ENCODE measurements at places on chromosomes 6 and 20. TPM values are rescaled to one million over a fixed set of nuclear protein-coding genes. Genes with fewer than 3 reads are reported as not detected.

Gene APCDD1L
- 0.88 TPM for total RNA-seq

Gene FAM162B
- total RNA-seq, result not detected

Gene HLA-A
- 153 TPM for total RNA-seq

Gene CCN6
- not detected for total RNA-seq

Gene TXLNB
- total RNA-seq, result 0.18 TPM

Gene EFCAB8
- 0.60 TPM for total RNA-seq

Gene FAXC
- total RNA-seq, result 3.6 TPM

Gene PCED1A
- 18.7 TPM for total RNA-seq

DNA sequence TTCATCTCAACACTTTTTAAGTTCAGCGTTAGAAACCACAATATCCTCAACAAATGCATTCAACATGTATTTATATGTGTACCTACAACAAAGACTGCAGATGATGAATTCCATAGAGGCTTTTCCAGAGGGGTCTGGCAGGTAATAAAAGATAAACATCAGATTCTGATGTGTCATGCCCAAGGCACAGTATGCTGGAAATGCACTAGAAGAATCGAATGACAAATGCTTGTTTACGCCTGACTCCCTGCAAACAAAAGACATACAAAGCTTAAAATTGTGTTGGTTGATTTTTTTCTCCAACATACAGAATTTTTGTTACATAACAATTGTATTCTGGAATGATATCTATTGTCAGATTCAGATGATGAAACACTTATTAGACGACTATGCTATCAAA is at the start of gene LGSN:
TSS of gene LGSN (minus strand) at position 45 of the 400 bp plus-strand sequence. CDS start at position 5, 40 bp downstream.
- no peak within 1 kb of the TSS for H3K4me3 ChIP-seq
- peaks cover 2% of the 10 kb centered on the region for H3K27me3 ChIP-seq
- no peak for DNase-seq
- H3K4me1 ChIP-seq, result no peaks in the 10 kb centered on the region

GRCh38 chr6:64230530-64230929 is 594.9 kb downstream of the PHF3 start:
- no peak for DNase-seq
- no peaks in the 10 kb centered on the region for H3K4me1 ChIP-seq
- H3K4me3 ChIP-seq, result no peak overlapping the region
- H3K27ac ChIP-seq, result no peak overlapping the region
- H3K27me3 ChIP-seq, result no peaks in the 10 kb centered on the region

DNA sequence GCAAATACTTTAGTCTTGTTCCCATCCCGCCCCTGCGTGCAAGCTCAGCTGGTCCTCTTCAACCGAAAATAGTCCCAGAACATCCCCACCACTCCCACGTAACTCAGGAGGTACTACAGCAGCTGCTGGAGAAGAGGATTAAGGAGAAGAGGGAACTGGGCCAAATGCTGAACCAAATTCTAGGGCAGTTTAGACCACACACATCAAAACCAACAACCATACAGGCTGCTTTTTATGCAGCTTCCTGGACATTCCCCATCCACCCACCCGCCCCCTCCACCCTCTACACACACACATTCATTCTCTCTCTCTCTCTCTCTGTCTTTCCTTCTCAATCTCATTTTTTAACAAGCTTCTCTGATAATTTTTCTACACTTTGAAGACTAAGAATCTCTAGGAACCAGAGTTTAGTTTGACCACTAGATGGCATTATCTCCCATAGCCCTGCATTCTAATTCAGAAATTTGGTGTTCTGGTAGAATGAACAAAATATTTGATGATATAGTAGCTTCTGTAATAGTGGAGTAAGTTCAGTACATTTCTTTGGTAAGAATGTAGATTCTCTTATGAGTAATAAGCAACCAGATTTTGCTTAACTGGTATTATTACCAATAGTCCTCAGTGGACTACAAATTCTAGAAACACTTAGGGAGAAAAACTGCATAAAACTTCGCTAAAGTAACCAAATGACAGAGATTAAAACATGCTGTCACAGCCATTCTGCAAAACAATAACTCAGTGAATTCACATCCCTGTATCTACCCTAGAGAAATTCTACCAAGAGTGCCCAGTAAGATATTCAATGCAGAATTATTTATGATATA is 52.1 kb upstream of the BEND6 start:
- H3K27me3 ChIP-seq, result no peaks in the 10 kb centered on the region
- H3K36me3 ChIP-seq, result no peaks in the 10 kb centered on the region
- H3K4me3 ChIP-seq, result no peak overlapping the region
- peak; percentile 49 for DNase-seq
- H3K4me1 ChIP-seq, result peaks cover 10% of the 10 kb centered on the region

DNA sequence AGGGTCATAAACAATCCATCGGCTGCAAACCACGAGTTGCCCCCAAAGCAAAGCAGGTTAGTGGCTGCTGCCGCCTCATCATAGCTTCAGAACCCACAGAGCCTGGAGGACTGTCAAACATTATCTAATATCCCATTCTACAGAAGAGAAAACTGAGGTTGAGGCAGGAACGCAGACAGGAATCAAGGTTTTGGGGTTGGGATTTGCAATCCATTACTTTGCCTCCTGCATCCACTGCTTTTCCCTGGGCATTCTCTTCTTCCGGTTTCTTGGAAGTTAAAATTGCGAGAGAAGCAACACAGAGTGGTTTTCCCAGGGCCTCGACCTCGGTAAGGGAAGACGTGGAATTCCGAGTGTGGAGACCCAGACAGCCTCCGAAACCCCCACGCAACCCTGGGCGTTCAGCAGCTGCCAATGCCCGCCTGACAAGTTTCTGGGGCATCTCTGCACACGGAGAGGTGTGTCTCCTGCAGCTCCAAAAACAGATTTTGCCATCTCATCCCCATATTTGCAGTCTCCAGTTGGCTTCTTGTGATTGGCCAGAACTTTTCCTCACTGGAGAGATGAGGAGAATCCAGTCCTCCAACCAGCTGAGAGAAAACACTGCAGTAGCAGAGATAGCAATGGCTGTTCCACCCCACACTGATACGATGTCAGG is 45.5 kb upstream of the SNAP25 start:
- peaks cover 12% of the 10 kb centered on the region for H3K27me3 ChIP-seq
- H3K36me3 ChIP-seq, result no peaks in the 10 kb centered on the region
- no peak for DNase-seq

- no peak overlapping the region for H3K27ac ChIP-seq
- H3K4me1 ChIP-seq, result peaks cover 44% of the 10 kb centered on the region
- no peaks in the 10 kb centered on the region for H3K36me3 ChIP-seq
Observed at GRCh38 chr20:10594296-10594868, 79.4 kb downstream of the JAG1 start.

DNA sequence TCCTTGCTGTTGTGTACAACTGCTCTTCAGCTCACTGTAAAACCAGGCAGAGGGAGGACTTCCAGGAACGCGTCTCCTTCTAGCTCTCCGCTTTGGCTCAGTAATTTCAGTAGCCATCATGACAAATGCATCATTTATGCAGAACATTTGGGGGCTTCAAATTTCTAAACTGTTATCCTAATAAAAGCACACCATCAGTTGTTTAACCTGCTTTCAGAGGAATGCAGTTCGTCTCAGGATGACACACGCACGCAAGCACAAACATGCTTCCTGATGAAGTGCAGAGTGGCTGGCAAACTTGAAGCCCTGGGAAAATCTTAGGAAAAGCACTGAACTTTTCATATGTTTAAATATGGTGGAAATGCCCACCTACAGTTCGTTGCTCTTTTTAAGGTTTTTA is 24.4 kb downstream of the SLC22A23 start:
- H3K27me3 ChIP-seq, result peaks cover 1% of the 10 kb centered on the region
- H3K36me3 ChIP-seq, result no peaks in the 10 kb centered on the region
- no peak overlapping the region for H3K27ac ChIP-seq
- no peak for DNase-seq

GRCh38 chr6:16519265-16520242 is 241.7 kb downstream of the ATXN1 start:
- no peaks in the 10 kb centered on the region for H3K36me3 ChIP-seq
- DNase-seq, result no peak
- peaks cover 2% of the 10 kb centered on the region for H3K4me1 ChIP-seq
- H3K27me3 ChIP-seq, result no peaks in the 10 kb centered on the region

DNA sequence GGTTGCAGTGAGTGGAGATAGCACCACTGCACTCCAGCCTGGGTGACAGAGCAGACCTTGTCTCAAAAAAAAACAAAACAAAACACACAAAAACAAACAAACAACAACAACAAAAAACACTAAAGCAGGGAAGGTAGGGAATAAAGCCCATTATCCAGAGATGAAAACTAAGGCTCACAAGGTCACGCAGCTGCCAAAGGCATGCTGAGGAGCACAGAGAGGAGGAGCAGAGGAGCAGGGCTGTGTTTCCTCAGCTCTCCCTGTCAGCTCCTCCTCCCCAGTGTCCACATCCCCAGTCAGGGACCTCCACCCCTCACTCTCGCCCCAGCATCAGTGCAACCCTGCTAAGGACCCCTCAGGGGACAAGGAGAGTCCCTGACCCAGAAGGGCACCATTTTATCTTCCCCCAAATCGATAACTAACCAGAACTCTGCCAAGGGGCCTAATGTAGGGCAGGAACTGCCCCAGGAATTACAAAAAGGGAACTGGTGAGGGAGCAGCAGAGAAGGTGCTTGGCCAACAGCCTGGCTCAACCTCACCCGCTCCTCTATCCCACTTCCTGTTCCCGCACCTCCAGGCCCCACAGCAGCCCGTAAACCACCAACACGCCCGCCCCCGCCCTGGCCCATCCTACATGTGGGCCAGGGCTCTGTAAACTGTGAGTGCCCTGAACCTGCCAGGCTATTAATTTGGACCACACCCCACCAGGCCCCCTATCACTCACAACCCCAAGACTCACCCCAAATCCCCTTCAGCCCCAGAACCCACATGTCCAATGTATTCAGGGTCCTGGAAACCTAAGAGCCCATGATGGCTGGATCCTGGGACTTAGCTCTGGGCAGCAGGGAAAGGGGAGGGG is 9.0 kb downstream of the TEAD3 start:
- no peak overlapping the region for H3K27ac ChIP-seq
- H3K36me3 ChIP-seq, result no peaks in the 10 kb centered on the region
- no peak overlapping the region for H3K4me3 ChIP-seq
- DNase-seq, result no peak
- H3K4me1 ChIP-seq, result no peaks in the 10 kb centered on the region

- no peaks in the 10 kb centered on the region for H3K4me1 ChIP-seq
- H3K27ac ChIP-seq, result no peak overlapping the region
- H3K27me3 ChIP-seq, result peaks cover 3% of the 10 kb centered on the region
- DNase-seq, result no peak
- H3K4me3 ChIP-seq, result no peak overlapping the region
Observed at GRCh38 chr6:133368664-133369063, 127.5 kb downstream of the EYA4 start.

- DNase-seq, result no peak
- peaks cover 3% of the 10 kb centered on the region for H3K4me1 ChIP-seq
Observed at GRCh38 chr6:22208026-22208425, 88.8 kb downstream of the PRL start.

DNA sequence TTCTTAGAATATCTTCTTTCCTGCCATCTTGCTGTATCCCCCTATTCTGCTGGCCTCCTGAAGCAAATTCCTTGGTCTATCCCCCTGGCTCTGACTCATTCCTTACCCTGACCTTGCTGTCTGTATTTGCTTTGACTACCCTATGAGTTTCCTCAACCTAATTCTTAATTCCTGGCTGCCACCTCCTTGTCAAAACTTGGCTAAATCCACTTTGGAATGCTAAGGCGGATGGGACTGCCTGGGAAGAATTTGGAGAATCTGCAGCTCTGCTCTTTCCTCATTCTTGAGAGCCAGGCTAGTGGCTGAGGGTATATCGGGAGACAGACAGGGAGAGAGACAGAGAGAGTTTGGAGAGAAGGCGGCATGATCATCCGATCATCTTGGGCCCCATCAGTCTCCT is 24.4 kb downstream of the CAP2 start:
- H3K27me3 ChIP-seq, result no peaks in the 10 kb centered on the region
- no peak overlapping the region for H3K4me3 ChIP-seq
- no peak for DNase-seq
- peaks cover 7% of the 10 kb centered on the region for H3K4me1 ChIP-seq
- H3K36me3 ChIP-seq, result no peaks in the 10 kb centered on the region

DNA sequence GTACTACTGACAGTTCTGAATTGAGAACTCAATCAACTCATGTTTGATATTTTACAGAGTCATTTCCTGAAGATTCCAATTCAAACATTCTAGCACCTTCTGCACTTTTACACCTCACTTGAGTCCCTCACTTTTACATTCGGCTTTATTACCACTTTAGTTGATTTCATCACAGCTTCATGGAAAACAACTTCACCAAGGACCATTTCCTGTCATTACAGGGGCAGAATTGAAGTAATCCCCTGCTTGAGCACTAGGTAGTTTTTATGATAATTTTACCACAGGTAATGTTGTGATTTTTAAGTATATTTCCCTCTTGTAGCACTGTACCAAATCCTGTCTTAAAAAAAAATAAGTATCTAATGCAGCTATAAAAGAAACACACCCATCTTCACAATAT is 312.9 kb downstream of the BTBD9 start:
- DNase-seq, result no peak
- H3K4me3 ChIP-seq, result no peak overlapping the region
- H3K27ac ChIP-seq, result no peak overlapping the region
- no peaks in the 10 kb centered on the region for H3K4me1 ChIP-seq
- no peaks in the 10 kb centered on the region for H3K27me3 ChIP-seq

DNA sequence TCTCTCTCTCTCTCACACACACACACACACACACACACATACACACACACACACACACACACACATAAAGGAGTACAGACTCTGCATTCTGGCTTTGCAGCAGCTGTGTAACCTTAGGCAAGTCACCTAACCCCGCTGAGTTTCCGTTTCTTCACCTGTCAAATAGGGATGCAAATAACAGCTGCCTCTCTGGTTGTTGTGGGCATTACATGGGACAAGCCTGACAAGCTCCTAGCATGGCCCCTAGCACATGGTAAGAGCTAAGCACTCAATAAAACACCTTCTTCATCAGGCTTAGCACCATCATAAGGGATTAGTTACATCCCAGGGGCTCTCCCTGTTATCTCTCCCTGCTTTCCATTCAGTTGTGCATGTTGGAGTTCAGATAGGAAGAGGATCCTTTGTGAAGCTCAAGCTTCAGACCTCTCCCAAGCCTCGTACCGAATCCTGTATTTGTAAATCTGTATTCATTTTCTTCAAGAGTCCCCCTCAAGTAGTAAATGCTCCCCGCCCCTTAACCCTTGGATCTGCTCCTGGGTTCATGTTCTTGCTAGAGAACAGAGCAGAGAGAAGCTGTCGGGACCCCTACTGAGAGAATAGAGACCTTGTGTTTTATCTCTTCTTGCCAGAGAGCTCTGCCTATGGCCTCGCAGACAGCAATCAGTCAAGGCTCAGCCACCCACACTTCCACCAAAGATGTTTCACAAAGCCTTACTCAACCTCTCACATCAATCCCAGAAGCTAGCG is 2.2 kb downstream of the SLC13A3 start:
- H3K4me1 ChIP-seq, result no peaks in the 10 kb centered on the region
- H3K4me3 ChIP-seq, result no peak overlapping the region

DNA sequence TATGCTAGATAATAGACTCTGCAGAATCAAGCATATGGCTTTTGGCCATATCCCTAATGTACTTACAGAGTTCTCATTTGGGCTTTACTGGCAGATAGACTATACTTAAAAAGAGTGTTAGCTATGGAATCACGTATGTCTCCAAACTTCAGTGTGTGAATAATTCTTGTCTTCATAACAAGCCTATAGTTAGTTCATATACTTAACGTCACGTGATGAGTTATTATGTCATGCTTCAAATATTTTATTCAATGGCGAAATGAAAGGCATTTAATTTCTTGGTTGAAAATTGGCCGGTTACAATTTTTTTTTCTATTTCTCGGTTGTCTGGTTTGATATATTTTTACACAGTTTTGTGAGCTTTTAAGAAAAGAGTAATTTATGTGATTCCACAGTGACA is 62.7 kb downstream of the MEI4 start:
- no peak for DNase-seq
- no peak overlapping the region for H3K27ac ChIP-seq

All from endothelial cell of umbilical vein (primary cell).